NCI-H1436 treated with DMSO at 0.1 percent for 48 hours (cell line): ENCODE measurements at places on chromosomes 16 and 17.

- no peak for DNase-seq
Measured at GRCh38 chr17:14454746-14455145, 153.9 kb downstream of the HS3ST3B1 start.

- DNase-seq = no peak
Measured at GRCh38 chr16:57146735-57147134, 39.1 kb downstream of the PSME3IP1 start.

GRCh38 chr17:43689814-43690213 is 28.1 kb upstream of the MEOX1 start:
- DNase-seq = no peak

DNA sequence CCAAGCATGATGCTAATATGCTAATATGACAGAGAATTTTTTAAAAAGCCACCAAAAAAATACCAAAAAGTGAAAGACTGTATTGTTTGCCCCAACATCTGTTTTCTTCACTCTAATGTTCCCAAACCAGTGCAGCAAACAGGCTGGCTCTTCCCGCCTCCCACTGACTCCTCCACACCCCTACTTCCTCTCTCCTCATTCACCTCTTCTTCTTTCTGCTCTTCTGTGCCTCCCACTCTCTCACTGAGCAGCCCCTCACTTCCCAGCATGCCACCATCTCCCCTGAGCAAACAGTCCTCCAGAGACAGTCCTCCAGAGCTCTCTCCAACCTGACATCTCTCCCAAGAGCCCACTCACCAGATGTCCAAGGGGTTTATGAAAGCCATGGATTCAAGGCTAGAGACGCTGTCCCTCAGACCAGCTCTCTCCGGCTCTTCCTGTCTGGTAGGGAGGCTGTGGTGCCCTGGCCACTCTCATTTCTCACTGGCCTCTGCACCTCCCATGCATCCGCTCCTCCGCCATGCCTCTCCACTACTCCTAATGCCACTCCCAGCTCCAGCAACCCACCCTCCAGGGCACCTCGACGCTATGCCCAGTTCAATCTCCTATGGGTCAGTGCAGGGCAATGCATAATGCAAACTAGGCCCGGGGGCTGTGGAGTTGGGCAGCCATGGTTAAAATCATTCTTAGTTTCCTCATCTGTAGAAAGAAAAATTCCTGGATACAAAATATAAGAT is 52.9 kb downstream of the ANKRD11 start:
- DNase-seq = no peak

DNA sequence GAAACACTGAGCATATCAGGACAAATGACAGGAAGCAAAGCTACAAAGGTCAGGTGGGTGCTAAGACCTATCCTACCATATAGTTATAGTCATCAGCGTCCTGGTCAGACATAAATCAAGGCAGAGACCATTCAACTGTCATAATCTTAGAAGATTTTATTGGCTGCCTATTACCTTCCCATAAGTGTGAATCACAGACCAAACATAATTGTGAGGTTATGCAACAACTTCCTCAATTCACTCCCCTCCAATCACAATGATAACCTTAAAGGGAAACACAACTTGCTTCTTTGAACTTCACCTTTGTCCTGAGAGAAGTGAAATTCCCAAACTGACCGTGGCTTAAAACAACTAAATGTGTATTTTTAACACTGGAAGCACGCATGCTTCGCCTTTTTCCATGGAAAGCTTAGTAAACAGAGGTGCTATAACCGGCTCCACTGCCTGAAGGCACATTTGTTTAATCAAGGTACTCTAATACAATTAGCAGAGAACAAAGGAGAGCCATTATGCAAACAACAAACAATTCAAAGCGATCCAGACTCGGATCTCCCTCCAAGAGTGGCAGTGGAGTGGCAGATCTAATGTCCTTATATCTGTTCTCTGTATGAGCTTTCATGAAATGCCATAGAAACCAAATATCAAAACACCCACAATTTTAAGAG is 84.9 kb downstream of the TMEM114 start:
- DNase-seq = no peak

GRCh38 chr17:69050999-69051775 is 9.5 kb downstream of the ABCA9 start:
- no peak for DNase-seq

DNA sequence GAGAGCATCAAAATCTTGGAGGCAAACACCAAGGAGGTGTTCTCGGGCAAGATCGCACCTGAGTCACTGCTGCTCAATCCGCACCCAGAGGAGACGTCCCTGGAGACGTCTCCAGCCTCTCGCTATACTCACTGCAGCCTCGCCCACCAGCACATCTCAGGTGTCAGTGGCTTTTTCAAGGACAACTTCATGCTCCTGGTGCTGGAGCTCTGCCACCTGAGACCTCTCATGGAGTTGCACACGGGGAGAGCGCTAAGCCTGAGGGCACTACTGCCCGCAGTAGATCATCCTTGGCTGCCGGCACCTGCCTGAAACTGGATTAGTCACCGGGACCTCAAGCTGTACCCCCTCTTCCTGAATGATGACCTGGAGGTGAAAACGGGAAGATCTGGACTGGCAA is 2.6 kb upstream of the MBTPS1 start:
- no peak for DNase-seq

DNA sequence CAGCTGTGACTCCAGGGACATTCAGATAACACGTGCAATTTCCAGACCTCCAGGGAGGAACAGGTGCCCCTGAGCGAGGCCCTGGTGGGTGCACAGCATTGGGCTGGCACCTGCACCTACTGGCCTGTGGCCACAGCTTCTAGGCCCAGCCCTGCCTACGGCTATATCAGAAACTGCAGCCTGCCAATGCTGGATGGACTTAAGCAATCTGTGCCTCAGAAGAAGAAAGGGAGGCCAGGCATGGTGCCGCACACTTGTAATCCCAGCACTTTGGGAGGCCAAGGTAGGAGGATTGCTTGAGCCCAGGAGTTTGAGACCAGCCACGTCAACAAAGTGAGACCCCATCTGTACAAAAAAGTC is 12.4 kb downstream of the PITPNM3 start:
- no peak for DNase-seq

DNA sequence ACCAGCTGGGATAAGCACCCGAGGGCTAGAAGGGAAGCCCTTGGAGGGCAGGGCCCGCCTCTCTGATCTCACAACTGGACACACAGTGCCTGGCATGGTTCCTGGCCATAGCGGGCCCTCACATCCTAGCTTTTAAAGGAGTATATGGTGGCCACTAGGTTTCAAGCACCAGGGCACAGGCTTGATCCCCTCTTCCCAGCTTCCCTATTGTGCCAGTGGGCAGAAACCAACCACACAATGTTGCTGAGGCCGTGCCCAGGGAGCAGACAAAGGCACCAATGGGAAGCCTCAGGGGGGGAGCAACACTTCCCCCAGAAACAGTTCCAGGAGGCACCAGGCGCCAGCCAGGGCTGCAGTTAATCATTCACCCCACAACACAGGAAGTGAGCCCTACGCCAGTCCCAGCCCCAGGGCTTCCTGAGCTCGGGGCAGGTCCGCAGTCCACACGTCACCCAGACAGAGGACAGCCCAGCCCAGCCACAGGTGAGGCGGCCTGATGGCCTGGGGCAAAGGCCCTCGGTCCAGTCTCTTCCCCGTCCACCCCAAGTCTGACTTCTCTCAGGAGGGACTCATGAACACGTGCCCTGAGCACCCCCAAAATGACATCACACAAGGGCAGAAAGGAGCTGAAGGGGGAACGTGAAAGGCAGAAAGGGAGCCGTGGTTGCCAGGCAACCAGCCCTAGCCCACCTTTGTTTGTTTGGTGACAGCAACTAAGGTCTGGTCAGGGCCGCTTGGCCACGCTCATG is 12.8 kb downstream of the SMIM5 start:
- DNase-seq = no peak

- DNase-seq = no peak
Measured at GRCh38 chr16:24776501-24777220, 47.2 kb downstream of the TNRC6A start.
